ENCODE measurements at places on chromosomes 1 and 21. TPM values are rescaled to one million over a fixed set of nuclear protein-coding genes. Genes with fewer than 3 reads are reported as not detected.

DNA sequence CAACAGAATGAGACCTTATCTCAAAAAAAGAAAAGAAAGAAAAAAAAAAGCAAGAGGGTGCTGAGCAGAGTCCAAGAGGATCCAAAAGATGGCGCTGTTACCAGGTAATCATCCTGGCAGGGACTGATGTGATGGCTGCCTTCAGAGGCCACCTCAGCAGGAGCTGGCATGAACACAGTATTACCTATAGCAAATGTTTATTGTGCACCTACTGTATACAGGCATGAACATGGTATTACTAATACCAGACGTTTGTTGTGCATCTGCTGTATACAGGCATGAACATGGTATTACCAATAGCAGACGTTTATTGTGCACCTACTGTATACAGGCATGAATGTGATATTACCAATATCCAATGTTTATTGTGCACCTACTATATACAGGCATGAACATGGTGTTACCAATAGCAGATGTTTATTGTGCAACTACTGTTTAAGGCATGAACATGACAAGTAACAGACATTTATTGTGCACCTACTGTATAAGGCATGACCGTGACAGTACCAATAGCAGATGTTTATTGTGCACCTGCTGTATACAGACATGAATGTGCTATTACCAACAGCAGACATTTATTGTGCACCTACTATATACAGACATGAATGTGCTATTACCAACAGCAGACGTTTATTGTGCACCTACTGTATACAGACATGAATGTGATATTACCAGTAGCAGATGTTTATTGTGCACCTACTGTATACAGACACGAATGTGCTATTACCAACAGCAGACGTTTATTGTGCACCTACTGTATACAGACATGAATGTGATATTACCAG lies 115.1 kb upstream of the TMEM51 start:
- peak; percentile 26 for DNase-seq

The MASP2 gene
- total RNA-seq, result not detected

The TTC3 gene
- total RNA-seq, result 259 TPM

- DNase-seq, result no peak
Measured at GRCh38 chr1:36125129-36125991, at the start of gene COL8A2. Gene COL8A2 (minus strand): TSS chr1:36125222. CDS start chr1:36100242, 24,980 bp downstream.

DNA sequence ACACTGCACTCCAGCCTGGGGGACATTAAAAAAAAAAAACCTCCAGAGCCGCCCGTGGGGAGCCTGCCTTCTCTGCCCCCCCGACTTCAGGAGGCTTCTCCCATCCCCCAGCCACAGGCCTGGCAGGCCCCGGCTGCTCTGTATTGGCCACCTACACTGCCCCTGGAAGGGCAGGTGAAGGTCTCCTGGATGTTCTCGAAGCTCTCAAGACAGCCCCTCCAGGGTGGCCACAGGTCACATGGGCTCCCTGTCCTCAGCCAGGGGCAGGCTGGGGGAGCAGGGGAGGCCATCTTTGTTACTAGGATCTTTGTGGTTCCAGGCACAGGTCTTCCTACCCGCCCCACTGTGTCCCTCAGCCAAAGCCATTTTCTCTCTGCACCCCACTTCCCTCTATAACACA lies 32.8 kb downstream of the PADI6 start:
- no peak for DNase-seq

- DNase-seq, result no peak
Measured at GRCh38 chr1:243420016-243420945, 164.4 kb downstream of the SDCCAG8 start.

DNA sequence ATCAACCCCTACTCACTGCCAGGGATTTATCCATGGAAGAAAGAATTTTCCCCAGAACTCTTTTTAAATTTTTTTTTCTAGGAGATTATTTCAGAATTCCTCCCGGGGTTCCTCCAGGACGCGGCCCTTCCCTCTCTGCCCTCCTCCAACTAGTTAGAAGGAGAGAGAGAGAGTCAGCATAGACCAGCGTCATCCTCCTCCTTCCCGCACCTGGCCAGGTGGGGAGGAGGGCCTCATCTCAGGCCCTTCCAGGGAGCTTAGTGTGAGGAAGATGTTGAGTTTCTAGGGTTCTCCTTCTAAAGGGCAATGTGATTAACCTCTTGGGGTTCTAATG lies 63.6 kb downstream of the CDK18 start:
- DNase-seq, result no peak

DNA sequence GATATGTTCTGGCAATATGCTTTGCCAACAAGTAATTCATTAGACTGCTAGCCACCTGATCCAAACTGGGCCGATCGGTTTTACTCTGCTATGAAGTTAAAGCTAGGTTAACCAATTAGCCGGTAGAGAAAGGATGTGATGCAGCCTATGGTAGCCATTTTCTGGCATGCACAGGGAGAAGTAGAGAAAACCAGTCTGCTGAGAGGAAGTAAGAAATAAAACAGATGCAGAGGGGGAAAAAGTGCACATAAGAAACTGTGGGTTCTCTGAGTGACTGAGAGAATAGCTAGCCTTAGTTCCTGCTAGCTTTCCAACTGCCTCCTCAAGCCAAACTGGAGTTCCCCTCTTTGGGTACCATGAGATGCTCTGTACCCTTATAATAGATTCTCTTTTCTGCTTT lies 52.8 kb downstream of the ARID4B start:
- no peak for DNase-seq

DNA sequence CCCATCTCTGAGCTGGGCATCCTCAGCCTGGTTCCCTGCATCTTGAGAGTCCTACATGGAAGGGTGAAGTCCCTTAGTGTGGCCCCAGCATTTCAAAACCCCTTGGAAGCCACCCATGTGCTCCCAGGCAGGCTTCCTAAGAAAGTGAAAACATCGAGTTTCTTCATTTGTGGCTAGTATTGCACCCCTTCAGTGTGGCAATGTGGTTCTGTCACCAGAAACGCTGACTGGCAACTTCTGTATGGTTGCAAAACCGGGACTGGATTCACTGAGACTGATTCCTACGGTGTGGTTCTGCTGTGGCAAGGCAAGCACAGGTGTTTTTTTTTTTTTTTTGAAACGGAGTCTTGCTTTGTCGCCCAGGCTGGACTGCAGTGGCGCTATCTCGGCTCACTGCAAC lies 9.0 kb upstream of the IFNGR2 start:
- DNase-seq, result no peak

DNA sequence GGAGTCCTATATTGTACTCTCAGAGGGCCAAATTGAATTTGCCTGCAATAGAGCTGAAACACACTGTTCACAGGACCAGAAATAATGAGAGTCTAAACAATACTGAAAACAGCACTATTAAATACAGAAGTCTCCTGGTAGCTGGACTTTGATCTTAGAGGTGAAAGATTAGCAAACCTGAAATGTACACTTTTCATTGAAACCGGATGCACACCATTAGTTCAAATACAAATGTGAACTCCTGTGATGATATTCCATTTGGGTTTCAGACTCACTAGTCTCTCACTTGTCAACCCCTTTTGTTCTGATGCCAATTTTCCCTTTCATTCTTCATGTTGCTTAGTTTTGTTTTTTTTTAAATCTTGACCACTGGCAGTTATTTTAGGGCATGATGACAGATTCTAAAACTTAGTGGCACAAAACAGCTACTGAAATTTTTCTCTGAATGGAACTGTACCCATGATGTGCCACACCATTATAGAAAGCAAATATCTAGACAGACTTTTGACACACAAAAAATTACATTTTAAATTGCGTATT lies 5.9 kb upstream of the TNFSF4 start:
- DNase-seq, result no peak

DNA sequence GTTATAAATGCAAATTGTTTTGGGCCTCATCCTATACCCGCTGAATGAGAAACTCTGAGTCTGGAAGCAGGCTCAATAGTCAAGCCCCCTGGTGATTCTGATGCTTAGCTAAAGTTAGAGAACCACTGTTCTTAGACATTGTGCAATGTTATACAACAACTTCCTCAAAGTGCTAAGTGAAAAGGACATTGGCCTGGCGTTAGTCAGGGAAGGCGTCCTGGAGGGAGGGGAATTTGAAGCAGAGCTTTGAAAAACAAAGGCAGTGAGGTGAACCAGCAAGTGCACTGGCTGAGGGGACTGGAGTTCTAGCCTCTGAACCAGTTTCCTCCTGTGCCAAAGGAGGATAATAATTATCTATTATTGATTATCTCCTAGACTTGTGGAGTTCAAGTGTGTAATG lies 5.1 kb downstream of the CD1D start:
- no peak for DNase-seq

DNA sequence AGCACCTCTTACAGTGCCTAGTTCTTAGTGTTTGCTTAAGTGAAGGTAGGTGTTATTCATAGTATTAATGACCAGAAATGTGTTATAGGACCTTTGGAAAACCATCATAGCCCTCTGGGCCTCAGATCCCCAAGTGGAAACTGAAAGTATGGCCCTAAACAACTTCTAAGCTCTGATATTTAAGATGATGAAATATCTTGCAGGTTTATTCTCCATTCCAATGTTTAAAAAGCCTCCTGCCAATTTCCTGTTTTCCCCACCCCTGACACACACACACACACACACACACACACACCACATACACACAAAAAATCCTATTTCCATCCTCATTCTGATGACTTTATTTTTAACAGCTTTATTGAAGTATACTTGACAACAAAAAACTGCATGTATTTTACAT lies 108.2 kb downstream of the DIRAS3 start:
- DNase-seq, result no peak

DNA sequence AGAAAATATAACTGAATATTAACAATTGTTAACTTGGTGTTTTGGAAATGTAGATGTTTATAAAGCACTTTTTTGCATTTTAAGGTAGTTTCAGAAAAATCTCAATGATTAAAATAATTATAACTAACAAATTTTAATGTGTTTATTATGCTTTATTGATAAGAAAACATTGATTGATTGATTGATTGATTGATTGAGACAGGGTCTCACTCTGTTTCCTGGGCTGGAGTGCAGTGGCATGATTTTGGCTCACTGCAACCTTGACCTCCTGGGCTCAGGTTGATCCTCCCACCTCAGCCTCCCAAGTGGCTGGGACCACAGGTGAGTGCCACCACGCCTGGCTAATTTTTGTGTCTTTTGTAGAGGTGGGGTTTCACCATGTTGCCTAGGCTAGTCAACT lies 93.7 kb upstream of the QSOX1 start:
- no peak for DNase-seq

DNA sequence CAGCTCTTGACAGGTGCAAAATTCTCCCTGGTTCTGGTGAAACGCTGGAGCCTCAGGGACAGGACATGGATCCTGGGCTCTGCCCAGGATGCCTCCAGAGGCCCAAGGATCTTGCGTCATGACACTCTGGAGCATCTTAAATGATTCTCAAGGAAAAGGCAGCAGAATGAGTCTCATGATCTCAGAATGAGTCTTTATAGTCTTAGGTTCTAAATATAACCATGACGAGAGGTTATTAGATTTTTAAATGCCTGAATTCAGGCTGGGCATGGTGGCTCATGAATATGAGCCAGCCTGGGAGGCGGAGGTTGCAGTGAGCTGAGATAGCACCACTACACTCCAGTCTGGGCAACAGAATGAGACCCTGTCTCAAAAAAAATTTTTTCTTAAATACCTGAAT lies 55.5 kb downstream of the ECE1 start:
- DNase-seq, result no peak

- DNase-seq, result no peak
Measured at GRCh38 chr1:171884475-171884874, 43.2 kb downstream of the DNM3 start.

- DNase-seq, result no peak
Measured at GRCh38 chr1:214439352-214440119, 111.9 kb downstream of the PTPN14 start.

GRCh38 chr1:63545780-63546179 lies 22.5 kb downstream of the EFCAB7 start:
- no peak for DNase-seq

The STUM gene
- 0.03 TPM for total RNA-seq

The TNFRSF8 gene
- not detected for total RNA-seq

DNA sequence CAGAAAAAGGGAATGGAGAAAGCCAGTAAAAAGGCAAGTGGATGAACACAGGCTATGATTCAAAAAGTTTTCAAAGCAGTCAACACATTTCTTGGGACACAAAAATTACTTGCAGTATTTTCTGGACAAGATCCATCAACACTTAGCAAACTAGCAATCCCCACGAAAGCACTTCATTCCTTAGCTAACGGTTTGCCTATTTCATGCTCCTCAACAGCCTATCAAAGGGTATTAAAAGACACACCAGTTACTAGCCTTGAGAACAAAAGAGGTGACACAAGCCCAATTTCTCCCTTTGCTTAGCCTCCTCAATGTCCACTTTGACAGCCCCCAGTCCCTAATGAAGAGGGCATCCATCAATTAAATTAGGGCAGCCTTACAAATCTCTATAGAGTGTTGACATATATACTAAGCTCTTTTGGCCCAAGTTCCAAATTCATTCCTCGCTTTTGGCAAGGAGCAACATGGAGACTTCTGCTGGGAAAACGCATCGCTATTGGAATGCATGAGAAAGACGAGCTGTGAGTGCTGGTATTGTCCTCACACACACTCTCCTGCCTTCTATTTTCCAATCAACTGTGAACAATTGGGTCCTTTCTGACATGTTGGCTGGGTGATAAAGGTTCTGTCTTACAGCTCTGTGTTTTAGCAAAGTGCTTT lies 180.0 kb downstream of the TNR start:
- no peak for DNase-seq

GRCh38 chr1:229671310-229671709 lies 45.3 kb downstream of the URB2 start:
- DNase-seq, result no peak

GRCh38 chr21:33865996-33866575 lies 49.5 kb downstream of the ATP5PO start:
- DNase-seq, result no peak

The SV2A gene
- total RNA-seq, result 16.6 TPM

- no peak for DNase-seq
Measured at GRCh38 chr1:202811296-202812175, 782 bp downstream of the PCAT6 start.

GRCh38 chr21:42344631-42345030 lies 6.2 kb downstream of the TFF2 start:
- no peak for DNase-seq

DNA sequence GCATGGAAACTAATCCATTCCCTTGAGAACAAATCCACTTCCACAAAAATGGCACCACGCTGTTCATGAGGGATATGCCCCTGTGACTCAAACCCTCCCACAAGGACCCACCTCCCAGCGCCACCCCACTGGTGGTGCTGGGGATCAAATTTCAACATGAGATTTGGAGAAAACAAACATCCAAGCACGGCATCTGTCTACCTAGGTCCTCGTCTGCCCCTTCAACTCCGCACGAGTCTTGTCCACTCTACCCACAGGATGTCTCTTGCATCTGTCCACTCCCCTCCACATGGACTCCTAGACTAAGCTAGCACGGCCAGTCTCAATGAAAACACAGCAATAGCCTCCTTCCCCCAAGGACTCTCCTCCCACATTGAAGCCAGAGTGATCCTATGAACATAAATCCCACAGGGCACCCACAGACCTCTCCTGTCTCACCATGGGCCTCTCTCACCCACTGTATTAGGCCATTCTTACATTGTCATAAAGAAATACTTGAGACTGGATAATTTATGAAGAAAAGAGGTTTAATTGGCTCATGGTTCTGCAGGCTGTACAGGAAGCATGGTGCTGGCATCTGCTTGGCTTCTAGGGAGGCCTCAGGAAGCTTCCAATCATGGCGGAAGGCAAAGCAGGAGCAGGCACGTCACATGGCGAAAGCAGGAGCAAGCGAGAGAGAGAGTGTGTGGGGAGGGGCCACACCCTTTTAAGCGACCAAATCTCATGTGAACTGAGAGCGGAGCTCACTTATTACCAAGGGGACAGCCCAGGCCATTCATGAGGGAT lies 101.4 kb downstream of the TOMM20 start:
- no peak for DNase-seq

- DNase-seq, result no peak
Measured at GRCh38 chr21:45830720-45831366, 150.7 kb upstream of the COL6A1 start.

The NBPF6 gene
- total RNA-seq, result not detected

GRCh38 chr1:157523774-157524493 lies 28.4 kb downstream of the FCRL5 start:
- no peak for DNase-seq
